ENCODE measurements at places on chromosomes 5 and 9. TPM values are rescaled to one million over a fixed set of nuclear protein-coding genes. Genes with fewer than 3 reads are reported as not detected.

DNA sequence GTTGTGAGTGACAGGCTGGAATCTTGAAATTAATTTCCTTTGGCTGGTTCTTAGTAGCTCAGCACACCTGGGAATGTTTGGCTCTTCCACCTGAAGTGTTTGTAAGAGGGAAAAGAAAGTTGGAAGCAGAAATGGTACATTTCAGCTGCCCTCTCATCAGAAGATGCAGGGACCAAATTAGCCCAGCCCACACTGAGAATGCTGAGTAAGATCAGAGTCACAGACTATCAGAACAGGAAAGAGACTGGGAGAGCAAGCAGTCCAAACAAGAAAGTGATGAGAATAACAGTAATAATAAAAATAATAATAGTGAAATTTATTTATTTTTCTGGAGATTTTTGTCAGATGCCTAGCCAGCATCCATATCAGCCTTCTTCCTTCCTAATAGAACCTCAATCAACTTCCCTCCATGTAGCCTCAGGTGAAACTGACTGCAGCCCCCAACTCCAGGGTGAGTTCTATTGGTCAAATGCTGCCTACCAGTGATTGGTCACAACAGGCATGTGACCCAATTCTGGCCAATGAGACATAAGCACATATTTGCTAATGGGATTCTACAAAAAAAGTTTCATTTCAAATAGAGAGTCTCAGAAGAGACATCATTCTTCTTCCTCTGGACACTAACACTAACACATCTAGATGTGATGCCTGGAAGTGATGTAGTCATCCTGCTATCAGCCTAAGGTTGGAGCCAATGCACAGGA lies 31.2 kb upstream of the ADRA1B start:
- H3K4me1 ChIP-seq: peaks cover 6% of the 10 kb centered on the region
- no peak overlapping the region for H3K4me3 ChIP-seq
- no peak for DNase-seq
- no peaks in the 10 kb centered on the region for H3K36me3 ChIP-seq

DNA sequence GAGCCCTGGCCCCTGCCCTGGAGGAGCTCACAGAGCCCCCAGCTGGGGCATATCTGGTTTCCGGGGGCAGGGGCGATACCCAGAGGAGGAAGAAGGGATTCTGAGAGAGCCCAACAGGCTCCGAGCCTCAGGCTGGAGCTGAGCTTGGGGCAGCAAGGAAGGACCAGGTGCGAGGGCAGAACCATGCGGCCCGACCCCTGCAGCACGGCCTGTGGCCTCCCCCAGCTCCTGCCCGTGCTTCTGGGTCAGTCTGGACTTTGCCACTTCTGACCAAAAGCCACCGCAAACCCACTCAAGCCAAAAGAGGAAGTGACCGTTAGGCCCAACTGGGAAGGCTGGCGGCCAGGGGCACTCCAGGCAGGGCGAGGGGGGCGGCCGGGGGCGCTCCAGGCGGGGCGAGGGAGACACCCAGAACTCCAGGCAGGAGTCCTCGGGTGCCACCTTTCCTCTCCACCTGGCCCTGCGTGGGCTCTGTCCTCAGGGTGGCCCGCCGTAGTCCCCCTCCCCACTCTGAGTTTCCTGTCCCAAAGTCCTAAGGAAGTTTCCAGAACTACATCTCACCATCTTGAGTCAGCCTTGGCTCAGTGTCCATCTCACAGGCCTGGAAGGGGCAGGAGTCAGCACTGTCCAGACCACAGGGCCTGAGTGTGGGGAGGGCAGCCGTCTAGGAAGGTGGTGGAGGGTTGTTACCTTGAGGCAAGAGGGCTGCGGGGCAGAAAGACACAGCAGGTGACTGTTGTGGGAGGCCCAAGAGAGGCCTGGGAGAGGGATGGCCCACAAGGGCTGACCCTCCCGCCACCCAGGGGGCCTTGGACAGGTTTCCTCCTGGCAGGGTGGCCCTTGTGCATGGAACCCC lies 946 bp upstream of the LTC4S start:
- no peak overlapping the region for H3K4me3 ChIP-seq
- no peaks in the 10 kb centered on the region for H3K27me3 ChIP-seq
- H3K27ac ChIP-seq: peak overlapping the region; percentile 48
- H3K4me1 ChIP-seq: peaks cover 57% of the 10 kb centered on the region
- peaks cover 6% of the 10 kb centered on the region for H3K36me3 ChIP-seq
- peak; percentile 70 for DNase-seq

DNA sequence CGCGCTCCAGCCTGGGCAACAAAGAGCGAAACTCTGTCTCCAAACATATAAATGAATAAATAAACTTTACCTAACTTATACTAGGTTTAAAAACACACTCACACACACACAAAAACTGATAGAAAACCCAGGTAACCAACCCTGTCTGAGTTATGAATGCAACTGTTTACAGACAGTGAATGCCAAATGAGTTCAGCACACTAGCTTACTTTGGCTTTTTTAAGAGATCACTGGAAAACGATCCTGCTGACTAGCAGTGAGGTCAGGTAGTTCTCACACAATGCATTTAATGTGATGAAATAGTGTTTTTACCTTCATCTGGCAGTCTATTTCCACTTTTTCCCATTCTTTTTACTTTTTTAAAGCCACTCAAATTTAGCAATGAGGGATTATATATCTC lies 22.4 kb downstream of the FAF2 start:
- peaks cover 2% of the 10 kb centered on the region for H3K36me3 ChIP-seq
- no peaks in the 10 kb centered on the region for H3K27me3 ChIP-seq
- H3K4me3 ChIP-seq: no peak overlapping the region
- no peak for DNase-seq
- no peak overlapping the region for H3K27ac ChIP-seq
- peaks cover 19% of the 10 kb centered on the region for H3K4me1 ChIP-seq

The FBLL1 gene
- 1.7 TPM for total RNA-seq

The TIMD4 gene
- total RNA-seq: not detected

The PDCD1LG2 gene
- total RNA-seq: 0.49 TPM

The RNF183 gene
- total RNA-seq: not detected
